ENCODE measurements at places on chromosomes 2 and 18.

DNA sequence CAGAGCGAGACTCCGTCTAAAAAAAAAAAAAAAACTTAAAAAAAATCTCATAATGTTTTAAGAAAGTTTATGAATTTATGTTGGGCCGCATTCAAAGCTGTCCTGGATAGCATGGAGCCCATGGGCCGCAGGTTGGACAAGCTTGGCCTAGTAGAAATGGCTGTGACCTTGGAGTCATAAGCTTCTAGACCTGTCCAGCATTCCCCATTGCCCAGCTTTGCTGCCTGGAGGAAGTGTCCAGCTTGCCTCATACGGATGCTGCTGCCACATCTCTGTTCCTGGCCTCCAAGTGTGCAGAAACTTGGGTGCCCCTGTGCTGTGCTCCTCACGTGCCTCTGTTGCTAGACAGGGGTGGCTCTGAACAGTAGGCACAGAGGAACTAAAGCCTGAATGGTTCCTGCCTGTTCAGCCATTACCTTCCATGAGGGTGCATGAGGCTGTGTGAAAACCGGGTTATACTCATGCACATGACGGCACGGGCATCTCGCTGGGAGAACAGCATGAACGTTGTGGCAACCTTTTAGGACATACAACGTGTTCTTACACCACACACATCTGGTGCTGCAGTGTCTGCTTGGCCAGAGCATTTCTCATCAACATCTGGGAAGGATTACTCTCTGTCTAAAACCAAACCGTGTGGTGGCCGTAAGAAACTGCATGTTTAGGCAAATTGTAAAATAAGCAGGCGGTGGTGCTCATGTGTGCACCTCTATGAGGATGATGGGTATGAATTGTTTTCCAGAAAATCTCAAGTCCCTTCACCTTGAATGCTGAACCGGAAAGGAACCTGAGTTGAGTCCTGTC is 38.2 kb downstream of the FHOD3 start:
- DNase-seq: no peak

GRCh38 chr2:239378021-239378917 is 22.6 kb downstream of the HDAC4 start:
- no peak for DNase-seq

- no peak for DNase-seq
Observed at GRCh38 chr2:149727927-149728326, 140.4 kb upstream of the MMADHC start.

- DNase-seq: no peak
Observed at GRCh38 chr2:80573950-80574349, 269.4 kb upstream of the LRRTM1 start.

GRCh38 chr2:112032224-112032586 is 22.9 kb upstream of the TMEM87B start:
- DNase-seq: no peak

GRCh38 chr2:174729797-174730697 is 34.2 kb downstream of the CHRNA1 start:
- DNase-seq: no peak

DNA sequence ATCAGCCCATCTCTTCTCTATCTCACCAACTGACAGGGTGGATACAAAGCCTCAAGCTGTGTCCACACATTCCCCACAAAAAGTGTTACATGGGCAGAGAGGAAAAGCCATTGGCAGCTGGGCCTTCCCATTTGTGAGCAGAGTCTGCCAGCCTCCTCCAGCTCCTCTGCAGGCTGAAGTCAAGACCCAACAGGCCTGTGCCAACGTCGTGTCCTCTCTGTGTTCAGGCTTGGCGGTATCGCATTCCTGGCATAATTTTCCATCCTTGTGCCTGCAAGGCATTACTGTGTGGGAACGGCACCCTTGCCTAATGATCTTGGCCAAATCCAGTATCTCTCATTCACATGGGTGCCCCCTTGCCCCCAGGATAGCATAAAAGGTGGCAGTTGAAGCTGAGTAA is 41.5 kb upstream of the APCDD1 start:
- DNase-seq: no peak

GRCh38 chr18:28168725-28169124 is 8.2 kb downstream of the CDH2 start:
- peak; percentile 26 for DNase-seq

DNA sequence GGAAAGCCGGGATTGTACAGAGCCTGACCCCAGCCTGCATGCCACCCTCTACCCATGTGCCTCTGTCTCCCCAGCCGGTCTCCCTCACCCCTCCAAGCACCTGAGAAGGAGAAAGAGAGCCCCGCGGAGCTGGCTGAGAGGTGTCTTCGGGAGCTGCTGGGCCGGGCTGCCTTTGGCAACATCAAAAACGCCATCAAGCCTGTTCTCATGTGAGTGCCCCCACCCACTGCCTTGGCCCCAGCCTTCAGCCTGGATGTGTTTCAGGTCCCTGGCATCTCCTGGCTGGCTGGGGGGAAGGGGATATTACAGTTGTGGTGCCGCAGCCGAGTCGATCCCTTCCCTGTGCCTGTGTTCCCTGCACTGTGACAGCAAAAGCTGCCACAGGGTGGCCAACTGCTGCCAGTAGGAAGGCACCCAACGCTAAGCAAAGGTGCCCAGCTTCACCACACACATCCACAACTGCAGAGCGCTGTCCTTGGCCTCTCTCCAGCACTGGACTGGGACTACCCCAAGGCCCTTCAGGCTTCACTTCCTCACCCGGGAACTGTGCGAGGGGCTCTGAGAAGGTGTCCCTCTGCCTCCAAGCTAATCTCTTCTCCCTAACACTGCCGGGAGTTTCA is 38.4 kb downstream of the POMC start:
- DNase-seq: no peak

DNA sequence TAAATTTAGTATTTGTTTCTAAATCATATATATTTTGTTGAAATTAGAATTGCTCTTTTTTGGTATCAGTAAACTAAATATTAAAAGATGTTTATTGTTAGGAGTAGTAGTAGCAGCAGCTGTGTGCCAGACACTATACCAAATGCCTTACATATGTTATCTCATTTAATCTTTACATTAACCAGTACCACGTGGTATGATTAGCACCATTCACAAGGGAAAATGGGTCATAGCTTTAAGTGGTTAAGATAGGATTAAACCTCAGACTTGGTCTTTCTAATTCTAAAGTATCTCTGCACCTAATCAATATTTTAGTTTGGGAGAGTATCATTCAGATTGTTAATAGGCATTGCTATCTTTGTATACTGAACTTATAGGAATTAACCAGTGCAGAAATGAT is 29.0 kb downstream of the PSMD14 start:
- no peak for DNase-seq

DNA sequence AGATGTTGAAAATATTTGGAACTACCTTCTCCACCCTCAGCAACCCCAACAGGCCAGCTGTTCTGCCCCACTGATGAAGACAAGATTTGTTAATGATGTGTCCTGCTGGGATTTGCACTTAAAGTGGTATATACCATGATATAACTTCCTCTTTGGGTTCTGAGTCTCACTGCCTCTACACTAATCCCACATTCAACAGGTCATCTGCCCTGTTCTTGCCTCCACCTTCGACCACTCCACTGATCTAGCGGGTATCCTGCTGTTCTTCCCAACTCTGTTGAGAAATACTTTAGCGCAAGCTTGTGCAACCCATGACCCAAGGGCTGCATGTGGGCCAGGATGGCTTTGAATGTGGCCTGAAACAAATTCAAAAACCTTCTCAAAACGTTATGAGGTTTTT is 72.7 kb downstream of the LRP1B start:
- no peak for DNase-seq

DNA sequence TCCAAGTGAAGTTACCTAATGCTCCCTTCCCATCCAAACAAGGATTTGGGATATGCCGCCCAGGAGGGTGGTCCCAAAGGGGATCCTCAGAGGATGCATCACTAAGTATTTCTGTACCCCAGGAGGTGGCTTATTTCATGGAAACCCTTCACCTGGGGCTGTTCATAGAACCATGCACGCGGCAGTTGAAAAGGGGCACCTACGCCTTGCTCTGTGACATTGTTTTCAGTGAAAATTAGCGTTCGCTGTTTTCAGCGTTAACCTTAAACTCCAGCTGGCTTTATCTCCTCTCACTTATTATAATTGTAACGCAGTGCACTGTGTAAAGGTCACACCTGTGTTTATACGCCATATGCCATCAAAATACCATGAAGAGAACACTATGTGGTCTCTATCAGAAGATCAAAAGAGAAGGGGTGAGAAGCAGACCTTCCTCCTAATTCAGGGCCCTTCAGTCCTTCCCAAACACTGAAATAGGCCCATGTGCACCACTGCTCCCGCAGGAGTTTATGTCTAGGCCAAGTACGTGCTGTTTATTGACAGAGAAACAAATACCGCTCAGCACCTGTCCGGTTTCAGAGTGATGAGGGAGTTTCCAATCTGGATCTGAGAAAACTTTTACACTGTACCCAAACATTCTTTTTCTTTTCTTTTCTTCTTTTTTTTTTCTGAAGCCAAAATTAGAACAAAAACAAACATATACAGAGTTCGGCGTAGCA is 162.1 kb downstream of the BCL2 start:
- DNase-seq: no peak

- DNase-seq: peak; percentile 12
Observed at GRCh38 chr18:61096226-61096625, 237.0 kb upstream of the CDH20 start.

GRCh38 chr2:191150600-191151330 is at the start of gene STAT4:
Gene STAT4, minus strand, starts transcription at chr2:191150994. Its CDS starts 2,791 bp downstream, at chr2:191148203.
- DNase-seq: no peak

GRCh38 chr2:214837466-214837865 is 28.0 kb upstream of the BARD1 start:
- no peak for DNase-seq

GRCh38 chr2:216956820-216957493 is 97.1 kb upstream of the TNP1 start:
- peak; percentile 57 for DNase-seq

GRCh38 chr2:229748950-229749349 is 34.6 kb upstream of the DNER start:
- no peak for DNase-seq

GRCh38 chr2:38435775-38436174 is 58.7 kb upstream of the ATL2 start:
- DNase-seq: no peak

GRCh38 chr2:238169048-238169707 is 10.4 kb downstream of the ERFE start:
- peak; percentile 93 for DNase-seq

- no peak for DNase-seq
Observed at GRCh38 chr18:36365836-36366775, 68.6 kb downstream of the FHOD3 start.

GRCh38 chr2:229768235-229768634 is 53.9 kb upstream of the DNER start:
- DNase-seq: no peak

- no peak for DNase-seq
Observed at GRCh38 chr2:165746501-165746900, 47.5 kb downstream of the GALNT3 start.

GRCh38 chr2:58427572-58428095 is 186.5 kb upstream of the FANCL start:
- DNase-seq: peak; percentile 22

- DNase-seq: no peak
Observed at GRCh38 chr18:44759925-44760342, 79.2 kb downstream of the SETBP1 start.

DNA sequence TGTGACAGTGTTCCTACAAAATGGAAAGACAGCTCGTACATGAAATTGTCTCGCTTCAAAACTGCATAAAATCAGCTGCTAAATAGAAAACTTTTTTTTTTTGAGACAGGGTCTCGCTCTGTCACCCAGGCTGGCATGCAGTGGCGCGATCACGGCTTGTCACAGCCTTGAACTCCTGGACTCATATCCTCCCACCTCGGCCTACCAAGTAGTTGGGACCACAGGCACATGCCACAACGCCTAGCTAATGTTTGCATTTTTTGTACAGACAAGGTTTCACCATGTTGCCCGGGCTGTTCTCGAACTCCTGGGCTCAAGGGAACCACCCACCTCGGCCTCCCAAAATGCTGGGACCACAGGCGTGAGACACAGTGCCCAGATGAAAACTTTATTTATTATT is 3.2 kb downstream of the TXNL4A start:
- DNase-seq: no peak

DNA sequence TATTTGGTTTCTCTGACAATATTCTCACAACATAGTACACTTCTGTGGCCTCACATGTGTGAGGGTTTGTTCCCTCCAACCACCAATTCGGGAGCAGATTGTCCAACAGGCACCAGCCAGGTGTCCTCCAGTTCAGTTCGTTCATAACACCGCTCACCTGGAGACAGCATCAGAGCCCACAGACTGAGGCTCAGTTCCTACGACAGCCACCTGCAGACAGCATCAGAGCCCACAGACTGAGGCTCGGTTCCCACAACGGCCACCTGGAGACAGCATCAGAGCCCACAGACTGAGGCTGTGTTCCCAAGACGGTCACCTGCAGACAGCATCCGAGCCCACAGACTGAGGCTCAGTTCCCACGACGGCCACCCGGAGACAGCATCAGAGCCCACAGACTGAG is 58.2 kb upstream of the SNTG2 start:
- no peak for DNase-seq

DNA sequence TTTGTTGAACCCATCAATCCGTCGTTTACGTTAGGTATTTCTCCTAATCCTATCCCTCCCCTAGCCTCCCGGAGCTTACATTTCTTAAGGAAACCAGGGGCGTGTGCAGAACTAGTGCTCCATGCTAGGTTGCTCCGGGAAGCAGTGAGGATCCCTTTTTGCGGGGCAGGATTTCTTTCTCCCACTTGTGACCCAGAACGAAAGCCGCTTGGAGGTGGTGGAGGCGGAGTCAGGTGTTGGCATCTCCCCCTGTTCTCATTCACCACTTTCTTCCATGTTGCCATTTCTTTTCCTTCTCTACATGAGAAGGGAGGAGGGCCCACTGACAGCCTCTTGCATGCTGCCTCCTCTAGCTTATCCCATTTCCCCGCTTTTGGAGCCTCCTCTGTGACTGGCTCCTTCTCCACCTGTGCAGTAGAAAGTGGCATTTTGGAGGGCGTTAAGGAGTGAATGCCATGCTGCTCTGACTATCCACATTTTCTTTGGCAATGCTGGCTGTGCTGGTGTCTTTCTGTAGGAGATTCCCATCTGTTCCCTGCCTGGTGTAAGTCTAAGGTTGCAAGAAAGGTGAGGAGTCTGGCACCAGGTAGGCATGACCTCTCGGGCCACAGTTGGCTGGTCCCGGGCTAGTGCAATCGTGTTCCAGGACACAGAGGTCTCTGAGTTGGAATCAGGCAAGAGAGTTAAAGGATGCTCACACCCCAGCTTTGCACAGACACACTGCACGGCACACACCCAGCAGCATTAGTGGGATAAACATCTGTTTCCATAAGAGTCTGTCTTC is 89.5 kb downstream of the ACKR3 start:
- no peak for DNase-seq

- no peak for DNase-seq
Observed at GRCh38 chr2:55923091-55923981, at the start of gene EFEMP1. Gene EFEMP1, minus strand, starts transcription at chr2:55923782. Its CDS starts 1,342 bp downstream, at chr2:55922440.

DNA sequence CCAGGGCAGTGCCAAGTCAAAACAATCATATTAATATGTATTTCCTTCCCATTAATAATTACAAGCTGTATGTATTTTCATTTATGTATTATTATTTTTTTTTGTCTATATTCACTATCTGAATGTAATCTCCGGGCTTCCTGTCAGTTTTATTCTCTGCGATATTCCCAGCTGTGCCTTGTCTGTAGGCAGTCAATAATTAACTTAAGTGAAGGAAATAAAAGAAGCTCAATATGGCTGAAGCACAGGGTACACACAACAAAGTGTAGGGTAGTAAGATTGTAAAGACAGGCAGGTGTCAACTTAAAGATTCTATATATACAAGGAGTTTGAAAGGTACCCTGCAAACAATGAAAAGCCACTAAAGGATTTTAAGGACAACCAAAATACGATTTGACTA is 122.9 kb downstream of the ROCK1 start:
- no peak for DNase-seq

- no peak for DNase-seq
Observed at GRCh38 chr2:225814554-225814953, 415.0 kb downstream of the NYAP2 start.

Measured in kidney glomerular epithelial cell (primary cell).